Activated T-helper 1 cell treated with anti-CD3 and anti-CD28 coated beads, Interleukin-12 subunit alpha, Interleukin-12 subunit beta, Interleukin-2, Interleukin-4 antibody, amounts not matched to agents 30 ng/mL and 10 ng/mL and 1 ng/mL, durations not matched to agents 14 hours and 24 hours and 36 hours (primary cell): ENCODE measurements at places on chromosomes 7 and 10. TPM values are rescaled to one million over a fixed set of nuclear protein-coding genes. Genes with fewer than 3 reads are reported as not detected.

GRCh38 chr7:2046581-2047565 is 185.9 kb downstream of the MAD1L1 start:
- DNase-seq = no peak
- no peak overlapping the region for H3K4me3 ChIP-seq
- no peak overlapping the region for H3K27ac ChIP-seq
- peaks cover 3% of the 10 kb centered on the region for H3K36me3 ChIP-seq
- peaks cover 1% of the 10 kb centered on the region for H3K27me3 ChIP-seq

GRCh38 chr7:136947347-136947746 is 78.9 kb downstream of the CHRM2 start:
- H3K27me3 ChIP-seq = no peaks in the 10 kb centered on the region
- no peak for DNase-seq
- no peak overlapping the region for H3K27ac ChIP-seq
- no peak overlapping the region for H3K4me3 ChIP-seq

HPSE2 gene
- total RNA-seq = not detected in 2 replicates

- peaks cover 27% of the 10 kb centered on the region for H3K36me3 ChIP-seq
- peak overlapping the region; percentile 69 for H3K27ac ChIP-seq
- DNase-seq = no peak
- H3K4me3 ChIP-seq = peak overlapping the region; percentile 67
Measured at GRCh38 chr10:104325436-104326435, 12.5 kb downstream of the ITPRIP start.

GRCh38 chr10:91613411-91614187 is 19.3 kb downstream of the PPP1R3C start:
- no peaks in the 10 kb centered on the region for H3K4me1 ChIP-seq
- DNase-seq = no peak
- peaks cover 16% of the 10 kb centered on the region for H3K27me3 ChIP-seq
- H3K4me3 ChIP-seq = no peak overlapping the region
- no peak overlapping the region for H3K27ac ChIP-seq

- no peaks in the 10 kb centered on the region for H3K36me3 ChIP-seq
- H3K4me1 ChIP-seq = no peaks in the 10 kb centered on the region
- H3K27ac ChIP-seq = no peak overlapping the region
- DNase-seq = no peak
- no peak overlapping the region for H3K4me3 ChIP-seq
- H3K27me3 ChIP-seq = peaks cover 4% of the 10 kb centered on the region
Measured at GRCh38 chr10:44925224-44925623, 14.1 kb downstream of the TMEM72 start.

RGS10 gene
- 142 and 150 TPM in 2 replicates for total RNA-seq

GRCh38 chr10:54797636-54798321 is 3.3 kb downstream of the PCDH15 start:
- H3K4me3 ChIP-seq = no peak overlapping the region
- no peaks in the 10 kb centered on the region for H3K27me3 ChIP-seq
- DNase-seq = no peak
- H3K27ac ChIP-seq = no peak overlapping the region

SDK1 gene
- total RNA-seq = 0.08 and 0.15 TPM in 2 replicates

METTL27 gene
- 1.2 and 1.8 TPM in 2 replicates for total RNA-seq

DNA sequence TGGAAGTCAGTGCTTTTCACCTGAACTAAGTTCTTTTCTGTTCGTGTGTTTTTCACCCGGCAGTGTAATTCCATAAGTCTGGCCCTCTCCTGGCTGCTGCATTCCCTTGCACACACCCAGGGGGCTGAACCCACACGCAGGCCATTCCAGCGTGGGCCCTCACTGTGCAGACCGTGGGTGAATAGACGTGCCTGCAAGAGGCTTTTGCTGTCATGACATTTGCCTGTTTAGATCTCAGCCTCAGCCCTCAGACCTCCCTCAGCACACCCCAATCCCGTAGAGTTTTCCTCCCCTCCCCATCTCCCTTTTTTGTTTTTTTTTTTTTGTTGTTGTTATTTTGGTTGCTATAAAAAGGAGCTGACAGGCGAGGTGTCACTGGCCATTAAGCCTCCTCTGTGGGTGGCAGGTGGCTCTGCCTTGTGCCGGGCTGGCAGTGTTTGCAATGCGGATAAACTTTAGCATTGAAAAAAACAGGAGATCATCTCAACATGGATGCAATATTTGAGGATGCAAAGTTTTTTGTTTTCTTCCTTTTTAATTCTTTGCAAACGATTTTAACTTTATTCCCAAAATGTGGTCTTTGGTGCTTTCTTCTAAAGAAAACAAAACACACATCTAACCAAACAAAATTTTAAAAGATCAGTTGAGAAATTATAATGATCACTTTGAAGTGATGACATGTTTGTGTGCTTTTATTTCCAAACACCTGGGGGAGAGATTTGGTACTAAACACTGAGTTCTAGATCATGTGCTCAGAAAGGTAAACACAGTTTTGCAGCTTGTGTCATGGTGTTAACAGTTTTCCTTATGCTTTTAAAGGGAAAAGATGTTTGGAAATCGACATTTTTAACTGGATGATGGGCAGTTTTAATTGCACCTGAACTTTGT is 58.8 kb downstream of the WDR37 start:
- no peak overlapping the region for H3K4me3 ChIP-seq
- no peak for DNase-seq
- H3K27ac ChIP-seq = no peak overlapping the region
- peaks cover 65% of the 10 kb centered on the region for H3K36me3 ChIP-seq
- no peaks in the 10 kb centered on the region for H3K27me3 ChIP-seq

LRRD1 gene
- total RNA-seq = not detected in 2 replicates

DNA sequence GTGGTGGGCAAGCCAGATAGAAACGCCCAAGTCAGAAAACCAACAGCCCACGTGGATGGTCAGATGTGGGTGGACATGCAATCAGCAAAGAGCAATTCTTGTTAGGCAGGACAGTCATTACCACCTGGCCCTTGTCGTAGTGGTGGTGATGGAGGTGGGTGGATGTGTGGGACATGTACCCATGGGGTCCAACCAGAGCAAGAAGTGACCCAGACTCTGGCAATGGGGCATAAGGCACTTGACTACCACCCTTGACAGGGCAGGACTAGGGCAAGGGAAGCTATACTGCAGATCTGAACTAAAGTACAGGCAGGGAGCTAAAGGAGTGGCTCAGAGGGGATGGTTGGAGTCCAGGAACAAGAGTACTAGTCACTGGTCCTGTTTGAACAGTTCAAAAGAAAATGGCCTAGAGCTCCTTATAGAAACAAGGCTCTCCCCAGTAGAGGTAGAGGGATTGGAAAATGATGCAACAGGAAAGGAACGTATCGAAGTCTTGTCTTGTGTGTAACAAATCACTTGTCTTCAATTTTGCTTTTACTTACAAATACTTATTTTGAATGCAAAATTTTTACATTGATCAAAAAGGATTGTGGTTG is 17.6 kb downstream of the LMOD2 start:
- no peak for DNase-seq
- H3K4me1 ChIP-seq = no peaks in the 10 kb centered on the region
- H3K27ac ChIP-seq = no peak overlapping the region

COX15 gene
- 36.7 and 38.1 TPM in 2 replicates for total RNA-seq

- no peak overlapping the region for H3K4me3 ChIP-seq
- H3K4me1 ChIP-seq = no peaks in the 10 kb centered on the region
- H3K27ac ChIP-seq = no peak overlapping the region
- no peaks in the 10 kb centered on the region for H3K27me3 ChIP-seq
- no peak for DNase-seq
Measured at GRCh38 chr7:123498601-123499000, 35.8 kb downstream of the IQUB start.

GRCh38 chr7:151225948-151226510 is 976 bp downstream of the ABCF2 start:
- peak overlapping the region; percentile 98 for H3K4me3 ChIP-seq
- peaks cover 39% of the 10 kb centered on the region for H3K36me3 ChIP-seq
- peaks cover 2% of the 10 kb centered on the region for H3K27me3 ChIP-seq
- peaks cover 32% of the 10 kb centered on the region for H3K4me1 ChIP-seq
- H3K27ac ChIP-seq = peak overlapping the region; percentile 94

- no peaks in the 10 kb centered on the region for H3K27me3 ChIP-seq
- no peaks in the 10 kb centered on the region for H3K36me3 ChIP-seq
- no peaks in the 10 kb centered on the region for H3K4me1 ChIP-seq
- H3K27ac ChIP-seq = no peak overlapping the region
- no peak overlapping the region for H3K4me3 ChIP-seq
Measured at GRCh38 chr7:11177793-11178192, 204.1 kb downstream of the PHF14 start.

DNA sequence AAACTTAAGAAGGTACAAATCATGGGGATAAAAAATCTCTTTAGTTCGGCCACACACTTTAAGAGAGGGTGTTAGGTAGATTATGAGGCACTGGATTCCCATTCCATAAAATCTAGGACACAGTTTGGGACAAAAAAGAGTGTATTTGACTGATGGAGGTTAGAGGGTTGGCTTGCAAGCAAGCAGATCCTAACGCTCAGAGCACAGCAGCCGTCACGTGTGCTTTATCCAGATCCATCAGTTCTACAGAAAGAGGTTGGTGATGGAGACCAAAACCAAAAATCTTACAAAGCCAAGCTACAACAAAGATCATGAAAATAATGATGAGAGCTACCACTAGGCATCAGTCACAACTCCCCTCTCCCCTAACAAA is 549.4 kb downstream of the TNS3 start:
- no peaks in the 10 kb centered on the region for H3K36me3 ChIP-seq
- no peaks in the 10 kb centered on the region for H3K27me3 ChIP-seq
- no peak overlapping the region for H3K4me3 ChIP-seq
- no peaks in the 10 kb centered on the region for H3K4me1 ChIP-seq

TUBB8 gene
- not detected in 2 replicates for total RNA-seq

DNA sequence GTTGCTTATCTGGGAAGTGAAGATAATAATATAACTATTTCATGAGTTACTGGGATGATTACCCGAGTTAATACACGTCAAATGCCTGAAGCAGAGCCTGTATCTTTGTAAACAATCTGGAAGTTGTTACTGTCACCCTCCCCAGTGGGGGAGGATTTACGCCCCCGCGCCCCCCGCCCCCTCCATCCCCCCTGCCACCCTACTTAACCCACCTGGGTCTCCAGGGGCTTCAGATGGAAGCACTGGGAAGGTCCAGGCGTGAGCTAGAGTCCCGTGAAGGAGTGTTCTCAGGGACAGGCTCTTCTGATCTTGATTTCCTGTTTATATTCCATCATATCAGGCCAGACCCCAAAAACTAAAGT is 691 bp upstream of the PPA1 start:
- DNase-seq = no peak
- H3K4me3 ChIP-seq = peak overlapping the region; percentile 86
- peak overlapping the region; percentile 84 for H3K27ac ChIP-seq
- H3K4me1 ChIP-seq = peaks cover 38% of the 10 kb centered on the region
- no peaks in the 10 kb centered on the region for H3K27me3 ChIP-seq

GRCh38 chr10:110432814-110433565 is 64.7 kb upstream of the DUSP5 start:
- no peak for DNase-seq
- no peaks in the 10 kb centered on the region for H3K27me3 ChIP-seq
- no peaks in the 10 kb centered on the region for H3K36me3 ChIP-seq

ASB10 gene
- total RNA-seq = not detected in 2 replicates

GRCh38 chr7:139749545-139749944 is 28.3 kb downstream of the HIPK2 start:
- no peak overlapping the region for H3K4me3 ChIP-seq
- DNase-seq = no peak
- H3K4me1 ChIP-seq = peaks cover 25% of the 10 kb centered on the region
- H3K27ac ChIP-seq = no peak overlapping the region
- peaks cover 6% of the 10 kb centered on the region for H3K36me3 ChIP-seq

GRCh38 chr10:49615213-49615612 is 1.4 kb downstream of the CHAT start:
- no peak overlapping the region for H3K27ac ChIP-seq
- no peaks in the 10 kb centered on the region for H3K4me1 ChIP-seq
- no peaks in the 10 kb centered on the region for H3K36me3 ChIP-seq
- H3K4me3 ChIP-seq = no peak overlapping the region
- DNase-seq = no peak
- peaks cover 55% of the 10 kb centered on the region for H3K27me3 ChIP-seq

- peaks cover 10% of the 10 kb centered on the region for H3K27me3 ChIP-seq
- H3K27ac ChIP-seq = no peak overlapping the region
- no peak overlapping the region for H3K4me3 ChIP-seq
- H3K4me1 ChIP-seq = no peaks in the 10 kb centered on the region
Measured at GRCh38 chr7:35785250-35785649, 15.6 kb upstream of the SEPTIN7 start.

DNA sequence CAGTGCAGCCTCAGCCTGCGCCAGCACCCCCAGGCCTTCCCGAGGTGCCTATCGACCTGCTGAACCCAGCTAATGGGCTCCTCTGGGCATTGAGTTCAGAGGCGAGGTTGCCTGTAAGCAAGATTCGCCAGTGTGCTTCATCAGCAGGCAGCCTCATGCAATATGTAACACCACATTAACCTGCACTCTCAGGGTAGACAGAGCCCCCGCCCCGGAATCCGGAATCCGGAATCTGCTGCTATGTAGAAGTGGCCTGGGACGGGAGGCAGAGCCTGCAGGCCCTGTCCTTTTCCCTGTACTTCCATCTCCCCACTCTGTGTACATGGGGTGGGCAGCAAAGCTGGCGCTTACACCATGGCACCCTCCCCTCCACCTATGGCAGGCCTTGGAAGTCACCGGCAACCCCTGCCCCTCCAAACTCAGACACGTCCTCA is 83.9 kb upstream of the RET start:
- H3K27ac ChIP-seq = no peak overlapping the region
- DNase-seq = no peak
- H3K4me1 ChIP-seq = no peaks in the 10 kb centered on the region
- H3K36me3 ChIP-seq = no peaks in the 10 kb centered on the region
- no peak overlapping the region for H3K4me3 ChIP-seq

DNA sequence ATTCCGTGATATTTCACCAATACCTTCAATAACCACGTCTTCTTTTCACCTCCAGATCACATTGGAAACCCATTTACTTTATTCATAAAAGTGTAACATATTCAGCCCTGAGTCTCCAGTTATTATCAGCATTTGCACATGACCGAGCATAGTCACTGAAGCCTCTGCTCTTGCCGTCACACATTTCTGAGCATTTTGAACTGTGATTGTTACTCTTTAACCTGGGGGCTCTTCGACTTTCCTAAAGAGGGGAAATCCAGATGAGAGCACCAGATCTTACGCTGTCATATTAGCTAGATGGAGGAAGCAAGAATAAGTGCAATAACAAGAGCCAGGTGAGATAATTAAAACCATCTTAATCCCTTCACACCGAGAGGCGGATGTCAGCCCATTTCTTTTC is 260.0 kb upstream of the NRP1 start:
- H3K4me3 ChIP-seq = no peak overlapping the region
- no peaks in the 10 kb centered on the region for H3K27me3 ChIP-seq
- DNase-seq = no peak
- H3K36me3 ChIP-seq = peaks cover 1% of the 10 kb centered on the region
- H3K27ac ChIP-seq = no peak overlapping the region

DNA sequence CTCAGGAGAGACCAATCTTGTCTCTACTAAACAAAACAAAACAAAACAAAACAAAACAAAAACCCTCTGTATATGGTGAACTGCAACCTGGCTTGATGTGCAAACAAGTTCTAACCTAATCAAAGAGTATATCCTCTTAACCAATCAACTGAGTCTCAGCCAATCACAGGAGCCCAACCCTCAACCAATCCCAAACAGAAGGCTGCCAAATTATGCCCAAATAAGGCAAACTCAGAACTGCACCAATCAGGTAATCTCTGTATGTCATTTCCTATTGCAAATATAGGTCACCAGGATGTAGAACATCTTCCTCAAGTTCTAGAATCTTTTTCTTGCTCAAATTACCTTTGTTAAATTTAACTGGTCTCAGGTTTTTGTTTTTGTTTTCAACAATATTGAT is 5.2 kb downstream of the FAM133B start:
- H3K27ac ChIP-seq = no peak overlapping the region
- no peak for DNase-seq
- H3K27me3 ChIP-seq = no peaks in the 10 kb centered on the region
- H3K36me3 ChIP-seq = peaks cover 37% of the 10 kb centered on the region
